NCI-H1092 (cell line): ENCODE measurements at places on chromosomes 16 and 17.

- DNase-seq, result no peak
Observed at GRCh38 chr17:39118674-39119419, 32.6 kb downstream of the PLXDC1 start.

DNA sequence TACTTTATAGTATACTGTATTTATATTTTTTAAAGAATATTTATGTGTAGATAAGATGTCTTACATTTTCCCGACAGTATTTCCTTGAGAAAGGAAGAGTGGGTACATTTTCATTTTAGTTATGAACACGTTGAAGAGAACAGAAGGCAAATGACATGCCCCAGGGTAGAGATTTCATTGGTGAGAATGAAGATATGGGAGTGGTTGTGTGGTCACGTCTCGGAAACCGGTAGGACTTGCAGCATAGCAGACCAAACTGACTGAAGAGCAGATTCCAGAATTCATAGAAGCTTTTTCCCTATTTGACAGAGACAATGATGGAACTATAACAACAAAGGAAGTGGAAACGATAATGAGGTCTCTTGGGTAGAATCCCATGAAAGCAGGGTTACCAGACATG is 71.7 kb downstream of the KCNJ2 start:
- DNase-seq, result no peak

DNA sequence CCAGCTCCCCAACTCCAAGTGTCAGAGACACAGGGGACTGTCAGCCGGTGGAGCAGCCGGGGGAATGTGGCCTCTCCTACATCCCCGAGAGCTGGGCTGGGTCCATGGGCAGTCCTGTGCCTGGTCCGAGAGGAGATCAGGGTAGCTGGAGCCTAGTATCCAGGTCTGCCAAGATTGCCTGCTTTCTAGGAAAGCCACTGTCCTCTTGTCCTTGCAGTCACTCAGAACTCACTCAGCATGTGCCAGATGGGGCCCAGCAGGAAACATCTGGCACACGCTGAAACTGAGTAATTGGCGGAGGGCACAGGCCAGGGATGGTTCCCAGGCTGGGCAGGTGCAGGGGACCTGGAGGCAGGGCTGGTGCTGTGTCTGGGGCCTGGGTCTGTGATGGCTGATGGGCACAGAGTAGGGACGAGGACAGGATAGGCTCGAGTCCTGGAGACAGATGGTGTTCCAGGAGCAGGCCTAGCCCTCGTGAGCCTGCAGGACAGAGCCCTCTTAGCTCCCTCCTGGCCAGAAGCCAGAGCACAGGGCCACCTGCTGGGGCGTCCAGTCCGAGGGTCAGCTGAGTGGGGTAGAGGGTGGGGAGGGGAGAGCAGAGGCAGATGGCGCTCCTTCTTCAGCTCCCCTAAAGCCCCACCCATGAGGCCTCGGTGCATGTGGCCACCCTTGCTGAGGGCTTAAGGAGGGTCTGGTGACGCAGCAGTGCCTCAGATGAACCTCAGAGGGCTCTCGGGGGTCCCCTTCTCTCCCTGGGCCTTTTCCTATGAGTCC is 31.1 kb downstream of the ADCY7 start:
- DNase-seq, result peak; percentile 65

GRCh38 chr16:14398014-14398717 is 231.9 kb downstream of the PARN start:
- DNase-seq, result no peak

DNA sequence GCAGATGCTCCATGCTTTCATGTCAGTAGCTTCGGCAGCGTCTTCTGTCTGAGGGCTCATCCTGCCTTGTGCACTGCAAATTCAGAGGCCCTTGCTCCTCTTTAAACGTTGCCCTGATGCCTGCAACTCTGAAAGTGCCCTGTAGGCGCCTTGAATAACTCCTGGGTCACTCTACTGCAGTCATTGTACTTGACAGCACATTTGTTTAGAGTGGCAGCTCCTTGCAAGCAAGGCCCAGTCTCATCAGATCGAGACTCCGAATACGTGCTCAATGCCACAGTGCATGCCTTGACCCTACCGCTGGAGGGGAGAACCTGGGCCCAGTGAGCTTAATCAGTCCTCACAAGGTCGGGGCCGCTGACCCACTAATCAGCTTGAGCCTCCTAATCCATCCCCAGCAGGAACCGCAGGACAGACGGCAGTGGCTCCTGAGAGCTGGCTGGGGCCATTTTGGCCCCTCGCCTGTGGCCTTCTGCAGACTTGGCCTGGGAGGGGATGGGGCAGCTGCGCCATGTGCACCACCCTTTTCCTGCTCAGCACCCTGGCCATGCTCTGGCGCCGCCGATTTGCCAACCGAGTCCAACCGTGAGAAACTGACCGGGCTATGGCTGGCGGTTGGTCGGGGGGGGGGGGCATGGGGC is at the start of gene PRCD:
TSS of gene PRCD (plus strand) at position 414 of the 641 bp plus-strand sequence. CDS start at position 512, 98 bp downstream.
- no peak for DNase-seq

DNA sequence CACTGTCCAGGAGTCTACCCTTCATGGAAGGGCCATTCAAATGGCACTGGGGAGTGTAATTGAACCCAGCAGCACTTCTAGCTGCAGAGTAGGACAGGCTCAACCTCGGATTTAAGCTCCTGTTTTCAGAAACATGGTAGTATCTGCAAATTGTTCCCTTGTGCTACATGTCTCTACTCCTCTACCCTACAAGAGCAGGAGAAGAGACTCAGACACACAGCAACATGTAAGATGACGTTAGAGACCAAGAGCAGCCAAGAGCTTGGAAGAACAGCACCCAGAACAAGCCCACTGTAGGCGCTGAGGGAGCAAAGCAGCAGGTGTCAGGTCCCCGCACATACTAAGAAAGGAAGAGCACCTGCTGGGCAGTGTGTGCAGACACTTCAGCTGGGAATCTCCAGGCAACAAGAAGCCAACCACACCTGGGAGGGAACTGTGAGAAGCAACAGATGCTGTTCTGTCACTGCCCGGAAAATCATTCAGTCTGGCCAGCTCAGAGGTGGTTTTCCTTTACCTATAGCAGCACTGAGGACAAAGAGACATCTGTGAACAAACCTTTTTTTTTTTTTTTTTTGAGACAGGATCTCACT is 35.6 kb upstream of the MNT start:
- peak; percentile 83 for DNase-seq

GRCh38 chr17:45688353-45688752 is 95.8 kb upstream of the CRHR1 start:
- no peak for DNase-seq

GRCh38 chr17:73710095-73710592 is 65.9 kb upstream of the SDK2 start:
- peak; percentile 57 for DNase-seq

DNA sequence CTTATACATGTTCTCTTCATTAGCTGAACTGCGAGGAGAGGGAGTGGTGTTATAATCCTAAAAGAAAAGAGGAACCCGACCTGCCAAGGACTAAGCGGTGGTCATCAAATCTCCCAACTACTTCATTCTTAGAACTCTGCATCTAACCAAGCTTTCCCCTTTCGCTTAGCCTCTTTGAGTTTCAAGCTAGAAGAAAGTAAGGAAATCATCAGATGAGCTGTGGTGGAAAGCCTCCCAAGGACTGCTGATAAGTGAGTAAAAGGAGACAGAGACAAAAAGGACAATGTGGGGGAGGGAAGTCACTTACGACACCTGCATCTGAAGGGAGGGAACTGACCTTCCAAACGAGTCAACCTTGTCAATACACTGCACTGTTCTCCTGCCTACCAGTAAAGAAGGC is 121.3 kb downstream of the TRIM37 start:
- no peak for DNase-seq

- DNase-seq, result peak; percentile 65
Observed at GRCh38 chr16:26087091-26087490, 395.3 kb downstream of the HS3ST4 start.

DNA sequence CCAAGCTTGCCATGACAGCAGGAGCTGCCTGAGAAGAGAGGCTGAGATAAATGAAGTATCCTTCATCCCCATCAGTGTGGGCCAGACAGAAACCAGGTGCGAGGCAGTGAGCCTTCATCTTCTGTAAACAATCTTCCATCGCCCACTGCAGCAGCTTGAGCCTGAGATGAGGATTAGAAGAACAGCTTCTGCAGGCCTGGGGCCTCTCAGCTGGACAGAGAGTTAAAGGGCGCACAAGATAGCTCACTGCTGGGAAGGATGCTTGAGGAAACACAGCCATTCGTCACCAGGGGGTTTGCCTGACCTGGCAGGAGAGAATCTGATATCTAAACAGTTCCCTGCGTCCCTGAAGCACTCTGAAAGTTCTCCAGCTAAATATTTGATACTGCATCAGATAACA is 27.1 kb downstream of the HOXB1 start:
- DNase-seq, result no peak

GRCh38 chr16:67770346-67770991 is 35.9 kb downstream of the RANBP10 start:
- no peak for DNase-seq

DNA sequence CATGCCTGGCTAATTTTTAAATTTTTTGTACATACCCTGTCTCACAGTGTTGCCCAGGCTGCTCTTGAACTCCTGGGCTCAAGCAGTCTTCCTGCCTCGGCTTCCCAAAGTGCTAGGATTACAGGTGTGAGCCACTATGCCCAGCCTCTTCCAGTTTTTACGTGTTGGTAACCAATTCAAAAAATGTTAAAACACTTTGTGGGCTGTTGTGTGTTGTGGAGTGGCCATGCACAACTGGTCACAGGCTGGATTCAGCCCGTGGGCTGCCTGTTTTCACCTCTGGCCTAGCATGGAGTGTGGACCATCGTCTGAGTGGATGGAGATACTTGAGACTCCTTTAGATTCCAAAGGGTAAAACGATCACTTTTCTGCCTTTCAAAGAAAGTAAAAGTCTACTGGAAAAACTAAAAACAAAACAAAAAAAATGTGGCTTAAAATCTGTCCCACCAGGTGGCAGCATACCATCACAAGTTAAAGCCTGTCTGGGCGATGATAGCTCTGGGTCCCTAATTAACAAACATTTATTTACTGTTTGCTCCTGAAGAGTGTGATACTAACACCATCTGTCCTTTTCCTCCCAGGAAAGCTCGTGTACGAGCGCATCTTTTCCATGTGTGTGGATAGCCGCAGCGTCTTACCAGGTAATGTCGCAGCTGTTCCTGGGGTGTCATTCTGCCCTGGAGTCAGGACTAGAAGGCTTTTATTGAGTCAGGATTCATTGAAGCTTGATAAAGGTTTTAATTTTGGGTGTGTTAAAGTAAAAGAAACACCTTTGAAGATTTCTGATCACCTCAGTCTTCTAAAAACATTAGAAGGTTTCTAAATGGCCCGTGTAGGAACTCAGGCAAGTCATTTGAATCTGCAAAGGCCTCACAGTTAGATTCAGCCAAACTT is 45.8 kb downstream of the VPS35L start:
- no peak for DNase-seq

DNA sequence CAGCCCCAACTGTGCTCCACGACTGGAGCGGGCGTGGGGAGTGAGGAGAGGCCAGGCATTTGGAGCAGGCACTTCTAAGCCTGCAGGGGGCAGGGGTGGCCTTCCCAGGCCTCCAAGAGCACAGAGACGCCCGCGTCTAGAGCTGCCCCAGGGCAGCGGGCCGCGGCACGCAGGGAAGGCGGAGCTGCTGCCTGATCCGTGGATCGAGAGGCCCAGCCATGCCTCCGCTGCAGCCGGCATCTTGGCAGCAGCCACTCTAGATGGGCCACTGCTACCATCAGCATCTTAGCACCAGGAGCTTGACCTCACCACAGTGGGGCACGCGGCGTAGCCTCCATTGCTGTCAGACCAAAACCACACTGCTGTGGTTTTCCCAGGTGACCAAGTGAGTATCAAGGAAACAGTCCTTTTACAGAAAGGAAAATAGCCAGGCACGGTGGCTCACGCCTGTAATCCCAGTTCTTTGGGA is 20.4 kb upstream of the WDR45B start:
- no peak for DNase-seq

DNA sequence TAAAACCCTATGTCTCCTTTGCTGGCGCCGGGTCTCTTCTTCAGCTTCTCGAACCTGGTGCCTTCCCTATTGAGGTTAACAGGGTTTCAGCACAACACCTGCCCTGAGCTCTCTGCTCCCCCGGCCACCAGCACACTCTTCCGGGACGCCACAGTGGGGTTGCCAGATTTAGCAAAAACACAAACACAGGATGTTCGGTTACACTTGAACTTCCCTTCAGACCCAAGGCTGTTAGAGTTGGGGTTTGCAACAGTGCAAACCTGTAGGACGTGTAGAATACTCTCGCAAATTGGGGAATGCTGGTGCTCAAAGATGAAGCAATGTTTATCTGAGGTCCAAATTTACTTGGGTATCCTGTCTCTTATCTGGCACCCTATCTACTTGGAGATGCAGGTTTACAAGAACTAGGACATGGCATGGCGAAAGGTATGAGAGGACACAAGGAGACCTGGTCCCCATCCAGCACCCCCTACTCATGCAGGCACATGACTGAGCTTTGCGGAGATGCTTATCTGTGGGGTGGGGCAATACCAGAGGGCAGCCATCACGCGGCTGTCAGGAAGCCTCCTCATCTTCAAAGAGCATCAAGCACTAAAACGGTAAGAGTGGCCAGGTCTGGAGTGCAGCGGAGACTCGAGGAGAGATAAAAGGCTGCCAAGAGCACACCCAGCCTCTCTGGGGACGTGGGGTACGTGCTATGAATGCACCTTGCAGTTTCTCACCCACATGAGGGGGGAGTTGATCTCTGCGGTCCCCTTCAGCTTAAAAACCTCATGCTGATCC is 52.8 kb downstream of the SDK2 start:
- DNase-seq, result no peak

- DNase-seq, result no peak
Observed at GRCh38 chr16:56305956-56306565, 114.8 kb downstream of the GNAO1 start.

- DNase-seq, result no peak
Observed at GRCh38 chr16:19649980-19650379, 68.0 kb downstream of the KNOP1 start.

- no peak for DNase-seq
Observed at GRCh38 chr16:64225036-64225435, 896.8 kb downstream of the CDH11 start.

DNA sequence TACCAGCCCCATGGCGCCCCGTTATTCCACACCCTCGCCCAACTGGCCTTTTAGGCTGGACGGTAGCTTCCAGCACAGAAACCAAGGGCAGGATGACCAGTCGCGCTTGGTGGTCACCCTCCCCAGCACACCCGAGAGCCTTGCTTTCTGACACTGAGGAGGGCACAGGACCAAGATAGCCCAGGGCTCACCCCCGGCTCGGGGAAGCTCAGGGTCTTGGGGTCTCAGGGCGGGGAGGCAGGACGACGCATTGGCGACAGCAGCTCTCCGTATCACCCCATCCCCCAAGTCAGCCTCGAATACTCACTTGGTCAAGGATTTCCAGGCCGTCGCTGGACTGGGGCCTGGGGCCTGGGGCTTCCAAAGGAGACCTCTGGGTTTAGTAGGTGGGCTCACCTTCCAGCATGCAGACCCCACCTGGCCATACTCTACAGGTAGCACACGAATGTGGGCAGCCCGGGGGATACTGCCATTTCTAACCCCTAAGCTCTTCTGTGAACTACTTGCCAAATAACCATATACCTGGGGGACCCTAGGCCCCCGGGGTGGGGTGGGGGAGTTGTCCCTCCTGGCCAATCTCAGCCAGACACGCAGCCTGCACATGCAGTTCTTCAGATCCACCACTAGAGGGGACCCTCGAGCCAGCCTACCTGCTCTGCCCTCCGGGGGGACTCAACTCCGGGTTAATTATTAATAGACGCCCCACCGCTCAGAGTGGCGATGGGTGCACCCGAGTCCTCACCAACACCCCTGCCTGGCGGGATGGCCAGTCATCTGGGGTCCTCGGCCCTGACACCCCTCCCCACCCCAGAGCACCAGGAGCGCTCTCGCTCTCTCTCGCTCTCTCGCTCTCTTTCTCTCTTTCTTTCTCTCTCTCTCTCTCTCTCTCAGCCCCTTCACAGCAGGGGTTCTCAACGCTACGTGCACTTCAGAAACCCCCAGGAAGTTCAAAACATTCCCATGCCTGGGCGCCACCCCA is 30.0 kb downstream of the TBC1D16 start:
- no peak for DNase-seq

GRCh38 chr17:7191571-7192270 is 12.6 kb upstream of the ASGR1 start:
- DNase-seq, result no peak
